ENCODE measurements at places on chromosomes 1 and 21. TPM values are rescaled to one million over a fixed set of nuclear protein-coding genes. Genes with fewer than 3 reads are reported as not detected.

LYPD8 gene
- total RNA-seq = not detected

KRTAP20-1 gene
- total RNA-seq = not detected

DRAM2 gene
- 60.9 TPM for total RNA-seq

TCHHL1 gene
- total RNA-seq = not detected
